ENCODE measurements at places on chromosomes 6 and 20.

GRCh38 chr6:111758608-111759329 is 114.5 kb downstream of the FYN start:
- DNase-seq, result no peak

- DNase-seq, result no peak
Measured at GRCh38 chr6:5827056-5827904, 179.4 kb downstream of the NRN1 start.

GRCh38 chr6:33853736-33854135 is 49.9 kb upstream of the MLN start:
- no peak for DNase-seq

DNA sequence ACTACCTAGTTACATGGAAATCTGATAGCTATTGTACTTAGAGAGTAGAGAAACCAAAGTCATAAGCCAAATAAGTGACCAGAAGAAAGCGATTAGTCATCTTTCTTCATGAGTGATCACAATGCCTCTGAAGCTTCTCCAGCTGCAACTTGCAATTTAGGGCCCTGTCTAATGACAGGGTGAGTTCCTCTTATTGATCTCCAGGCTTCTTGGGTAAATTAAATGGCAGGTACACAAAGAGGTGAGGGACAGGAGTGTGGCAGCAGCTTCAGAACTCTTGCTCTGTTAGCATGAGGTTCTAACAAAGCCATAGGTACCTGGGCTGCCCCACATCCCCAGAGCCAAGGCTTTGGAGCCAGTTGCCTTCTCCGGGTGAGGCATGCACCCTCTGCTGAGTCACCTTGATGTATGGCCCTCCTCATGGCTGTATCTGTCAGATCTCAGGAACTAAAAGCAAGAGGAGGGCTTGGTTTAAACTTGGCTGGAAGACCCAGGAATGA is 60.8 kb downstream of the PRDM1 start:
- DNase-seq, result no peak

DNA sequence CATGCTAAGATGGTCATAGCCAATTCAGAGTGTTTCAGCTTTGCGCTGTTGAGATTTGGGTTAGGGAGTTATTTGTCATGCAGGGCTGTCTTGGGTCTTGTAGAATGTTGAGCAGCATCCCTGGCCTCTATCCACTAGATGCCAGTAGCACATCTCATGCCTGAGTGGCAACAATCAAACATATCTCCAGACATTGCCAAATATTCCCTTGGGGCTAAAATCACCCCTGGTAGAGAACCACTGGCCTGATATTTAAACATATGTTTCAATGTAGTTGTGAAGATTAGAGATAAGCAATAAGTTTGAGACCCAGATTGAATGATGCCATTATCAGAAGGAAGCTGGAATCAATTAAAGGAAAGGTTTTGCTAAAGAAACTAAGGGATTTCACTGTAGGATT is 463.3 kb downstream of the DOK5 start:
- no peak for DNase-seq

DNA sequence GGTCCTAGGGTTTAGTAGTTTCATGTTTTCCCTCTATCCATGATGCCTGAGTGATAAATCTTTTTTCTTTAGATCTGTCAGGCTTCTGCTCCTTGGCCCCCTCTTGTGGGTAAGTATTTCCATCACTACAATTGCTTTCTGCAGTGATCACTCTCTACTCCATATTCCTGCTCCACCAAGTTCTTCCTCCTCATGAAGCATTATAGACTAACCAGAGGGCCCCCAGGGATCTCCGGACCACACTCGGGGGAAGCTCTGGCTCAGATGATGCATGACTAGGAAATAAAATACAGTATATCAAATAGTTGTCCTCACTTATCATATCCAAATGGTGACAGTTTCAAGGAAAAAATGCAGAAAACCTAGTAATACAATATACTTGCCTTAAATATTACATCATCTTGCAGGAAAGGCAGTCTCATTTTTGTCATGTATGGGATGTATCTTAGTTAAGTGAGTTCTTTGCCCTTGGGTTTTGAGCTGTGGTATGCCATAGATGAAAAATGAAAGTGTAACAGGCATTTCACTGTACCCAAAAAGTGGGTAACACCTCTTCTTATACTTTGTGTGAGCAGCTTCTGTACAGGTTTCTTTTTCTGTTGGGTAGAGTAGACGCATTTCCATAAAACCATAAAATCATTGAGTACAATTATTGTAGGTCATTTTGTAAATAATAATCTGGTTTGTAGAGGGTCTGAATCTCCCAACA is 200.9 kb upstream of the EYA4 start:
- DNase-seq, result peak; percentile 8

DNA sequence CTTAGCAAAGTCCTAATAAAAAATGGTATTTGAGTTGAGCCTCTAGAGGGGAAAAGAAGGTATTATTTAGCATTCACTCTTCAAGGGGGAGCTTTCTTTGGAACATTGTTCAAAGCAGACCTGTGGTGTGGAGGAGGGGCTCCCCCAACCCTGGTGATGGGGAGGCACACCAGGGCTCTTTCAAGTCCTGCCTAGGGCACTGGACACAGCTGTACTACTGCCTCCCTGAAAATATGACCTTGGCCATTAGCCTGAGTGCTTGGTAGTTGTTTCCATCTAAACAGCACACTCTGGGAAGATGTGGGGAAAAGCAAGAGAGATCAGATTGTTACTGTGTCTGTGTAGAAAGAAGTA is 215.1 kb upstream of the CNR1 start:
- no peak for DNase-seq

DNA sequence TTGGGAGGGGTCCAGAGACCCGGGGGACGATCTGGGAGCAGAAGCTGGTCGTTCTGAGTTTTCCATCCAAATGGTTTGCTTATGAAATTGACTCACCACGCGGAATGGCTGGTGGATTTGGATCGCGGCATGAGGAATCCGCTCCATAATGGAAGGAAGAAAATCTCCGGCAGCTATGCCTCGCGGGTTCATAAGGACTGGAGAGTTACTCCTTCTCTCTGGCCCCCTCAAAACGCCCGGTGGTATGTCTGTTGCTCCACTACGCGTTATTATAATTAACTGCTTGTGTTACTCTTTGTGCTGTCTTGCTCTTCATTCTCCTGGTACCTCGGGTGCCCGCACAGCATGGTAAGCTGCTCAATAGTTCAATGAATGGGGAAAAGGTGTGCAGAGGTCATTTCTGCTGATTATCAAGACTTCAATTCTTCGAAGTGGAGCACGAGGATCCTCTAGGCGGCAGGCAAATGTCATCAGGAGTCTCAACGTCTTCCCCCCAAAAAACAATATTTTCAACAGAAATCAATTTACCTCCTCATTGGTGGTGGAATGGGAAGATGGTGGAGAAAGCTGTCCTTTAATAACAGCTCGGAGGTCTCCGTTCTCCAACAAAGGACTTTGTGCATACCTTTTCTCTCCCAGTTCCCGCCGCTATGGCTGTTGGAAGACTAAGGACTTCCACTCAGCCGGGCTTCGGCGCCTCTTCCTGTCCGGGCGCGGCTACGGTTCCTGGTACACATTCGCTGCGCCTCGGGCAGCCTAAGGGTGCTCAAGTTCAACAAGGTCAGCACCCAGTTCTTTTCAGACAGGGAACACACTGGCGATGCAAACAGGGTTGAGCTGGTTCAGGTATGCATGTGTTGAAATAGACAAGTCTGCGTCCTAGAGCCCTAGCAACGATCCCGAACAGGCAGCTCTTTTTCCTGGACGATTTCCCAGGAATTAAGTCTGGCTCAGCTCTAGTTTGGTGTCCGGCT is 9.2 kb upstream of the PRSS16 start:
- DNase-seq, result no peak

GRCh38 chr6:105713474-105714118 is 310.7 kb upstream of the PREP start:
- no peak for DNase-seq

DNA sequence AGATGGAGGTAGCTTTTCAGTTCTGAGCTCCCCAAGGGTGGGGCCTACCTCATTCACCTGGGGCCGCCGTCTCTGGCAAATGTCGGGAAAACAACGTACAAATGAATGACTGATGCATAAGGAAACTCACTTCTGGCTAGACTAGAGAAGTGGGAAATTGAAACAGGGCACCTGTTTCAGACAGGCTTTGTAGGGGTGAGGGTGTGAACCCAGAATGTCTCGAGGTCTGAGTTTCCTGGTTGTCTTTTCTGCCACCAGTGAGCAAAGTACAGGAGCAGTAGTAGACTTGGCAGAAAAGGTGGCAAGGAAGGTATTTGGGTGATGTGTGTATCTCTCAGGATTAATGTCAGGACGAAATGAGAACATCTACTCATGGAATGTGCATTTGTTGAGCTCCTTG is 308.5 kb downstream of the CLIC5 start:
- DNase-seq, result no peak

DNA sequence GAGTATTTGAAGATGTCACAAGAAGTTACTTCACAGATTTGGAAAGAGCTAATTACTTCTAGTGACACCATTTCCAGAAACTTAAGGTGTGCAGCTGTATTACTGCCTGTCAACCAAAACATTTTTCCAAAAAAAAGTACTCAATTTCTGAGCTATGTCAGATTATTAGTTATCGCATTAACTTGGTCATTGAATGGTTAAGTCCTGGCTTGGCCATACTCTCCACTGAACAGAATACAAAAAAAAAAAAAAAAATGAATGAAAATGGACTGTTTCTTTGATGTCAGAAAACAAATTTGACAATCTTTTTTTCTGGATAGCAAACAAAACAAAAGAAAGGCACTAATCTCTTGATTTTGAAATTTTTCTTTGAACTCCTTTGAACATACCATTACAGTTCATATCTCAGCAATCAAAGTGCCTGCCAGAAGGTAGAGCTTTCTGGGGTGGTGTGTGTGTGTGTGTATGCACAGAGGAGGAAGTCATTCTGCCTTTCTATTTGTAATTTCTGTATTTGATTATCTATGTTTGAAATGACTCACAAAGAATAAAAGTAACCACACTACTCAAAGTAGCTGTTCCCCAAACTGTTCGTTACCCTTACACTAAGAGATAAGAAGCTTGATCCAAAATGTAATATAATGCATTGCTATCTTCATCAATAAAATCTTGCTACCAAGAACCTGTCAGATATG is 210.8 kb upstream of the FUT9 start:
- no peak for DNase-seq

DNA sequence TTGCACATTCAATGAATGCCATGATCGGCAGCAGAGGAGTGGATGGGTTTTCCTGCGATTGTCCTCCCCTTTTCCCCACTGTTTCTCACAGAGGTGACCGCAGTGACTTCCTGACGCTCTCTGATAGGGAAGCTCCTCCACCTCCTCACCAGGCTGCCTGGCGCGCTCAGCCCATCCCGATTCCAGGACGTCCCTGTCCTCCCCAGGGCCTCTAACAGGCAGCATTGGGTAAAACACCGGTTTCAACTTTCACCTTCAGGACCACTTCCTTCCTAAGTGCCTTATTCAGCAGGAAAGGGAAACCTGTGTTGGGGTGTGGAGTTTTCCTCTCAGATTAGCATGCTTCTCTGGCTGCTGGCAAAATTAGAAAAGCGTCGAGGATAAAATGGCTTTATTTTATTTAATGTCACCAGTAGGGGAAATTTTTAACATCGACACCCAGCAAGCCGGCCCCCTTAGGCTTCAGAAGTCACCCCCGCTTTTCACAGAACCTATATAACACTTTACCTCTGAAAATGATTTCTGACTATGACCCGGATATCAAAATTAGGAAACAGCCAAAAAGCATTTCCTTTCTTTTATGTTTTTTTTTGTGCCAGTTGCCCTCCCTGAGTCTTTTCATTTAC is 570.4 kb upstream of the GJE1 start:
- DNase-seq, result no peak

GRCh38 chr6:90028066-90028778 is 134.0 kb downstream of the GJA10 start:
- DNase-seq, result no peak

DNA sequence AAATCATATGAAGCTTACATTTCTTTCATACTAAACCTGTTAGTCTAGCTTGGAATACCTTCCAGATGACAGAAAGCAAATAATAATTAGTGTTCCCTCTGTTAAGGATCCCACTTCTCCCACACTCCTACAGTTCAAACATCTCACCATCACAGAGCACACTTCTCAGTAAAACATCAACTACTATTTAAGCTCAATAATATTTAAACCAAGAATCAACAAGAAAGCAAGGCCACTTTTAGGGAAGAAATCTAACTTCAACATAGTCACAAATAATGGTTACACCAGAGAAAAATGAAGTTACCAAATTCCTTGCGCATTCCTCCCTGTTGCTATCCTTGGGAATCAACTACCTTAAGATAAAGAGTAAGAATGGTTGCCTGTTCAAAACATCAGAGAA is 1.6 kb downstream of the SNX14 start:
- DNase-seq, result no peak

GRCh38 chr6:40806256-40806864 is 219.2 kb upstream of the LRFN2 start:
- DNase-seq, result no peak

- no peak for DNase-seq
Measured at GRCh38 chr6:37489697-37490336, 9.9 kb downstream of the CCDC167 start.

DNA sequence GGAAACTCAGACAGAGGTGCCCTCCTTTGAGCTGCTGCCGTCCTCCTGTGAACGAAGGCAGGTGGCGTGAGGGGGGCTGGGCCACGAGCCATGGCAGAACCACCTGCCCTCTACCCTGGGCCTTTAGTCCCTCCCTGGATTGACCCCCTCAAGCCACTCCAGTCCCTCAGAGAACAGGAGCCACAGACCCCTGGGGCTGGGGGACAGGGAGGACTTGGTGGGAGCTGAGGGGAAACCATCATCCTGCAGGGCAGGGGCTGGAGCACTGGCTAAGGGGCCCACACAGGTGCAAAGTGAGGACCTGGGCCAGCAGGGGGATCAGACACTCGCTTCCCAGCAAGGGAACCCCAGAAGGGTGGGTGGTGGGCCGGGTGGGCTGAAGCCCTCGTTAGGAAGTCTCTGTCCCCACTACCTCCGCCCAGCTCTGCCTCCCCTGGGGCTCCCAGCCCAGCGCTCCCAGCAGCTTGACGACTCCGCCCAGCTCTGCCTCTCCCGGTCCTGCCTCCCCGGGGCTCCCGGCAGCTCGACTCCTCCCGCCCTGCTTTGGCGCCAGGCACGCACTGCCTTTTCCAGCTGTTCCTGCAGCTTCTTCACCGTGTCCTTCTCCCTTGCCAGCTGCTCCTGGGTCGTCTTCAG is 44.4 kb downstream of the DSTN start:
- no peak for DNase-seq

DNA sequence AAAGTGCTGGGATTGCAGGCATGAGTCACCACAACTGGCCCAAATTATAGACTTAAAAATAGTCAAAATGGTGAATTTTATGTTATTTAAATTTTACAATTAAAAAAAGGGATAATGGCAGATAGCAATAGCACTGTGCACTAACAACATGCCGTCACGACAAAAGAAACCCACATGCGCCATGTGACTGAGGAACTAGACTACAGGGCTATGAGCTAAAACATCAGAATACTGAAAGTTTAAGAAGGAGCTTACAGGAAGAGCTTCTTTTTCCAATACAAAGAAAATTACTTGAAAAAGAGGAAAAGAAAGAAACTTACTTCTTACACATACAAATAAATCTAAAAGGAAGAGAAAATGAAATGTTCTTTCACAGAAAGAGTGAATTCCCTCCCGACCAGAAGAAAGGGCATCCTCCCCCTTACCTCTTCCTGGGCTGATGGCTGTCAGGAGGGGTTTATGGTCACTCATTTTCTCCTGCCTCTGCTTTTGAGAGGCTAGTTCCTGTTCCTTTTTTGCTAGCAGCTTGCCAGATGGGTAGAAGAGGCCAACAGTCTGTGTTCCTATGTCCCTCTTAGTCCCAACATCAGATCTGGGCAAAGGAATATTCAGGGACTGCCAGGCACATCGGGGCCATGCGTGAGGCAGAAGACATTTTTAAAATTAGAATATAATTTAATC is 54.5 kb downstream of the DZANK1 start:
- no peak for DNase-seq

Data from NT2/D1 (cell line).